ENCODE measurements at places on chromosomes 1 and 21.
A peak's percentile ranks its signal among the peaks of the same experiment; 100 is the strongest.

GRCh38 chr1:203505526-203506204, 11.7 kb downstream of the OPTC start:
- no peak for DNase-seq

DNA sequence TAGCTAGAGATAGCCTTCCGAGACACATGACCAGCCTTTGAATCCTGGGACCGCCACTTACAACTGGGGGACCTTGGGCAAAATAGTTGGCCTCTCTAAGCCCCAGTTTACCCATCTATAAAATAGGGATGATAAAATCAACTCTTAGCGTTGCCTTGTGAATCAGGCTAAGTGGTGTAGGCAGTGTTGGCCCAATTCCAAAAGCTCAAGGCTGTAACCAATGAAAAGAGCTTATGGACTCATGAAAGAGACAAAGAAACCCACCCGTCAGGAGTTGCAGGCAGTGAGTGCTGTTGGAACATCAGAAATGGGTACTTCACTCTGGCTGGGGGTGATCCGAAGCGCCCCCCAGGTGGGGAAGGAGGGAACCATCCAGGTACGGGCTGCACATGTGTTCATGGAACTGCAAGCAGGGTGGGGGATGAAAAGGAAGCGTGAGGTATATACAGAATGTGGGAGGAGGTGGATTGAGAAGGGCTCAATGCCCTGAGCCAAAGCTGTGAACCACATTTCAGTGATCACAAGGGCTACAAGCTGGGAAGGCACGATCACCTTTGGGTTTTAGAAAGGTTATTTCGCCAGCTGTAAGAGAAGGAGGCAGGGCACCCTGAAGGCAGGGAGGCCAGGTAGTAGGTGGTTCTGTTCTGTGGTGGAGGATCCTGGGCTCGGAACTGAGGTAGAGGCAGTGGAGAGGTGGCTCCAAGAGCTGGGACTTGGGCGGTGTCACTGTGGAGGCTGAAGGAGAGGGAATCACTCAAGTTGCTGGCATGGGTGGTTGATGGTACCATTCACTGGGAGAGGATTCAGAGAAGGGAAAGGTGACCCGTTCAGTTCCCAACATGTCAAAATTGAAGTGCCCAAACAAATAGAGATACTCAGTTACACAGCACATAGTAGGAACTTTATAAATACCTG, 11.4 kb upstream of the KIAA1614 start:
- DNase-seq: no peak

DNA sequence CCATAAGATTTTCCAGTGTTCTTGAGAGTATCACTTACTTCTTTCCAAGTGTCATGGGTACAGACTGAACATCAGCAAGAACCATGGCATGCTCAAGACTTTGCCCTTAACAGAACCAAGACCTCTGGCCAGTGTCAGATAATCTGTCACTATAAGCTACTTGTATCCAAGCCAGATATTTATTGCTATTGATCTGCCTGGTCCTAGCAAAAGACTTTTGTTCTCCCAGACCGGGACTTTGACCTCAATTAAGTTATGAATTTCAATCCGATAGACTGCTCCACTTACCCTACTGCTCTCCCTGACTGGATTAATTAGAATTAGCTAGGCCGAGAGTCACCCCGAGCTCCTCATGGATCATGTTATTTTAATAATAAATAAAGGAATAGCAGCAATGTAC, 129.6 kb downstream of the ACBD6 start:
- DNase-seq: no peak

GRCh38 chr1:26234644-26235370, 807 bp downstream of the CEP85 start:
- DNase-seq: peak; percentile 20

GRCh38 chr1:27507960-27508665, 18.1 kb upstream of the WASF2 start:
- no peak for DNase-seq

- no peak for DNase-seq
Observed at GRCh38 chr1:6257541-6258069, 3.3 kb downstream of the GPR153 start.

- DNase-seq: no peak
Observed at GRCh38 chr1:56803561-56804156, 15.5 kb downstream of the FYB2 start.

- DNase-seq: no peak
Observed at GRCh38 chr1:66271904-66272254, 262.1 kb upstream of the SGIP1 start.

- no peak for DNase-seq
Observed at GRCh38 chr1:192513697-192514096, 61.9 kb upstream of the RGS1 start.

DNA sequence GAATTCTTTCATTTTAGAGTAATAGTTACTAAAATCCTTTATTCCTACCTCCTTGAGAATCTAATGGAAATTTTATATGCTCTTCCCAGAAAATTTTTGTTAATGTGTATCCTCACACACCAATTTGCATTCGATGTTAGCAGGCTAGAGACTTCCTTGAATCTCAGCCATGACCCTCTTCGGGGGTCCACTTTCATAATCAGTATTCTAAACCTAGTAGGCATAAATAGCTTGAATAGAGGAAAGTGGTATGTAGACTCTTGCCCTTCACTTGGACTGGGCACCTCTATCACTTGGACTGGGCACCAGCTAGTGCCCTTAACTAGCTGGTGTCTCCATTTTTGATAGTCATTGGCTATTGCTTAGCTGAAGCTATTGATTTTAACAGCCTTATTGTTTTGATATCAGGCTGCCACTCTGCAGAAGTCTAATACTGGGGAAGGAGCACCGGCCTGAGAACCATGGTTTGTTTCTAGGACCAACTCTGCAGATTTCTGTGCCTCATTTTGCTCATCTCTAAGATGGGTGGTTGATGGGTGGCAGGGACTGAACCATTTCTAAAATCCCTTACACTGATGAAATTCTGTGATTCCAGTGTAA, 42.8 kb downstream of the MRPL39 start:
- DNase-seq: no peak

DNA sequence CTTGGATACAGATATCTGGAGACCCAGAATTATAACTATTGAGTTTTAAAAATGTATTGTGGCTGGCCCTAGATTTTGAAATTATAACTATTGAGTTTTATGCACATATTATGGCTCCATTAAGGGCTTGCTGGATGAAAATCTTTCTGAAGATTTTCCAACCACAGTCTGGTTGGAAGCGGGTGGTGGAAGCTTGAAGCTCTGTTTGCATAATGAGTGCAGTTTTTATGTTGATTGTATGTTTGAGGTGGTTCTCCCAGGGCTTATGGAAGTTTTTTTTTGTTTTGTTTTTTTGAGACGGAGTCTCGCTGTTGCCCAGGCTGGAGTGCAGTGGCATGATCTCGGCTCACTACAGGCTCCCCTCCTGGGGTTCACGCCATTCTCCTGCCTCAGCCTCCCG, 10.1 kb upstream of the CTPS1 start:
- no peak for DNase-seq

Measured in lung (tissue), 17 donors.